ENCODE measurements at places on chromosomes 7 and 10. TPM values are rescaled to one million over a fixed set of nuclear protein-coding genes. Genes with fewer than 3 reads are reported as not detected.

- peak; percentile 82 for DNase-seq
Observed at GRCh38 chr10:101161494-101162299, 30.6 kb downstream of the TLX1 start.

Gene CYP3A4
- total RNA-seq = not detected

GRCh38 chr7:158944195-158944594 lies 87.8 kb downstream of the DYNC2I1 start:
- no peak for DNase-seq

Gene FAM180A
- 6.1 TPM for total RNA-seq

DNA sequence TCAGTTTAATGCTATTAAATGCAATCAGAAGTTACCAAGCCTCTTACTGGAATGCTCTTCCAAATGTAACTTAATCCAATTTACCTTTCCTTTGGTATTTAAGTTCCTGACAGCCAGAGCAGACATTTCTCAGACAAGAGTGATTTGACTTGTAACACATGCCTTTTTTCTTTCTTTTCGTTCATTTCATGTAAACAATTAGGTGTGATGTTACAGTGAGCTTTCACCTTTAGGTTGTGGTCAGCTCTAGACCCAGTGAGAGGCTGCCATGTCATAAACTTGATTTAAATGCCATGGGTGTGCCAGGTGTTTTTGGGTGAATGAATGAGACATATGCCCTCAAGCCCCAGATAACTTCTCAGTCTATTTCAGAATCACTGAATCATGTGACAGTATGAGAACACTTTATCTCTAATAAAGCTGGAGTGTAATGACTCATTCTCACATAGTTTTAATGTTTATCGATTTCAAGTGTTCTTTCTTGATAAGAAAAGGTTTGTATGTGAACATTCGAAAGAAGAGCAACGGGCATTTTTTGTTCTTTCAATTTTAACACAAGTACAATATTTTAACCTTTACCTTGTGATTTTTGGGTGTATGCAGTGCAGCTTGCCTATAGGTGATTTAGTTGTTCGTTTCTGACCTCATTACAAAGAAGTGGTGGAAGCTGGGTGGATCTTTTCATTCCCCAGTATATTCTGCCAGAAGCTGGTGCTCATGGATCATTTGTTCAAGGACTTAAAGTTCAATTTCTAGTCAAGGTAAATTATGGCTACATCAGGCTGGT lies 61.5 kb downstream of the CHN2 start:
- DNase-seq = no peak

DNA sequence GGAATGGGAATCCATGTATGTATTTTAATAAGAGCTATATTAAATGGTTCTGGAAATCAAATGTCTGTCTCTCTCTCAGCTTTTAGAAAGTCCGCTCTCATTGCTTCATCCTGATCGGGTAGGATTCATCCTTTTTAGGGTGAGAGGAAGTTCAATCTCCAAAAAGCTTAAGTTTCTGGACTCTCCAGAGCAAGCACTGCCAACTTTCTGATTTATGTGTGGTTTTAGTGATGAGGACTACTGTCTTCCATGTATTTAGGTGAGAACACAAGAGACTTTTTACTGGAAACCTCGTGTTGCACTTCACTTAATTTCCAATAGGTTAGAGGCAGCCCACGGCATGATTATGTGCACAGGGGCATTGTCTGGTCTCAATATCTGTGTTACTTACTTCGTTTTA lies 267.9 kb downstream of the SUGCT start:
- no peak for DNase-seq

DNA sequence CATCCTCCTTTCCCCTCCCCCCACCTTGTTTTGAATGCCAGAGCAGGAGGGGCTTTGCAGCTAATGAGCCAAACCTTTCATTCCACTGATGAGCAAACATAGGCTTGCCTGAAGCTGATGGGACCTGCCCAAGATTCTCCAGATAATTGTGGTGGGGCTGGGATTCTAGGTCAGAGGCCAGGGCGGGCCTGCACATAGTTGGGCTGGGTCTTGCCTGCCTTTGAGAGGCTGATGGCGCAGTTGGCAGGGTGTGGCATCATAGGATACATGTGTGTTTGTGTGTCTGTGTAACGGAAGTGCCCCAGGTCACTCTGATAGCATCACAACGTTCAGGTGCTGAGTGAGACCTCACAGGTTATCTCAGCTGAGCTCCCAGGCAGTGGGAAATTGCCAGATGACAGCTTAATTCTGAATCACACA lies 22.9 kb downstream of the BTBD16 start:
- DNase-seq = no peak

- DNase-seq = no peak
Observed at GRCh38 chr7:24866004-24866615, 108.8 kb upstream of the GSDME start.

DNA sequence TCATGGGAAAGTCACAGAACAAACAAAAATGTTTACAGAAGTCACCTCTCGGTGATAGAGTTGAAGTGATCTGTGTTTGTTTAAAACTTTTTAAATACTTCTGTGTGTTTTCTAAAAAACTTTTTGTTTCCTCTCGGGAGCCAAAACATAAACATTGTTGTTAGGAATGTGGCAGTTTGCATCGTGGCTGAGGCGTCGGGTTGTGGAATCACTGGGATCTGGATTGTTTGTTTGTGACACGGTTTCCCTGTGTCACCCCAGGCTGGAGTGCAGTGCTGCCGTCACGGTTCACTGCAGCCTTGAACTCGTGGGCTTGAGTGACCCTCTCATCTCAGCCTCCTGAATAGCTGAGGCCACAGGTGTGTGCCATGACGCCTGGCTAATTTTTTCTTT lies 29.0 kb upstream of the SUN1 start:
- no peak for DNase-seq

DNA sequence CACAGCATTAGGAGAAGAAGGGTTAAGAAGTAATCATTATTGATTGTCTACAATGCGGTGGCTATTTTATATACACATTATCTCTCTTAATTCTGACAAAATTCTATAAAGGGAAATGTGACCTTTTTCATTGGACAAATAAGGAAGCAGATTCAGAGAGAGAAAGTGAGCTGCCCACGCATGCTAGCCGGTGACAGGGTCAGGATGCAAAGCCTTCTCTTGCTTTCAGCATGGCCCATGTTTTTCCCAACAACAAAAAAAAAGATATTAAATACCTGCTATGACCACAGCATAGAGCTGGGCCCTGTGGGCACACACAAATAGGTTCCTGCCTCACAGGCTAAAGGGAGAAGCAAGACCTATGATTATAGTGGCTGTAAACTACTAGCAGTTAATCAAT lies 66.8 kb downstream of the PPP1R3C start:
- DNase-seq = no peak

GRCh38 chr10:131162866-131163843 lies 148.4 kb downstream of the TCERG1L start:
- DNase-seq = no peak

- DNase-seq = no peak
Observed at GRCh38 chr10:75061709-75062505, 49.5 kb upstream of the SAMD8 start.

- peak; percentile 51 for DNase-seq
Observed at GRCh38 chr7:149884016-149884415, 10.2 kb downstream of the ATP6V0E2 start.

DNA sequence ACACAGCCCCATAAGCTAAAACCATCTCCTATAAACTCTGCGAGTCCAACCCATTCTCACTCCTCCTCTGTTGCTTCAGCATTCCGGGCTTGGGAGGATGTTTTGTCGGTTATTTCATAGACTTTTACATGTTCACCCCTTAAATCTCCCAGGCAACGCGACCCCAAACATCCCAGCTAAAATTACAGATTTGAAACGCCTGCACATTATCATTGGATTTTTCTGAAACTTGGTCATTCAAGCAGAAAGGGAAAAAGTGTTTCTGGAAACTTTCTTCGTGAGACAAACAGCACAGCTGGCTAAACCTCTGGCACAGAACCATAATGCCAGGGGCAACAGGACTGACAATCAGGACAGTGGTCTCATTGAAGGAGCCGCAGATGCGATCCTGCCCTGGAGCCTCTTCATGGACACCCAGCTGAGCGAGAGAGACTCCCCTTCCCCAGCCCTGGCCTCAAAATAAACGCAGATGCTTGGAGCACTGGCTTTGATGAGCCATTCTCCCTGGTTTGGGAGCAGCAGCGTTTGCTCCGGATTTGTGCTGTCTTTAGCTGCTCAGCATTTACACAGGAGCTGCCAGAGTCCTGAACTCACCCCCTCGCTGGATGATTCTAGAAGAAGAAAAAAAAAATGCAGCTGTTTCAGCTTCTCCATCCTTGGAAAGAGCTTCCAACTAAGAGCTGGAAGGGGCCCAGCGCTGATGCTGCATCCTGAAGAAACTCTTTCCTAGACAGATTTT lies 30.1 kb downstream of the AFAP1L2 start:
- DNase-seq = peak; percentile 72

- no peak for DNase-seq
Observed at GRCh38 chr10:10247585-10247984, 770.1 kb upstream of the CELF2 start.

GRCh38 chr10:30531751-30532530 lies 97.6 kb downstream of the LYZL2 start:
- DNase-seq = no peak

DNA sequence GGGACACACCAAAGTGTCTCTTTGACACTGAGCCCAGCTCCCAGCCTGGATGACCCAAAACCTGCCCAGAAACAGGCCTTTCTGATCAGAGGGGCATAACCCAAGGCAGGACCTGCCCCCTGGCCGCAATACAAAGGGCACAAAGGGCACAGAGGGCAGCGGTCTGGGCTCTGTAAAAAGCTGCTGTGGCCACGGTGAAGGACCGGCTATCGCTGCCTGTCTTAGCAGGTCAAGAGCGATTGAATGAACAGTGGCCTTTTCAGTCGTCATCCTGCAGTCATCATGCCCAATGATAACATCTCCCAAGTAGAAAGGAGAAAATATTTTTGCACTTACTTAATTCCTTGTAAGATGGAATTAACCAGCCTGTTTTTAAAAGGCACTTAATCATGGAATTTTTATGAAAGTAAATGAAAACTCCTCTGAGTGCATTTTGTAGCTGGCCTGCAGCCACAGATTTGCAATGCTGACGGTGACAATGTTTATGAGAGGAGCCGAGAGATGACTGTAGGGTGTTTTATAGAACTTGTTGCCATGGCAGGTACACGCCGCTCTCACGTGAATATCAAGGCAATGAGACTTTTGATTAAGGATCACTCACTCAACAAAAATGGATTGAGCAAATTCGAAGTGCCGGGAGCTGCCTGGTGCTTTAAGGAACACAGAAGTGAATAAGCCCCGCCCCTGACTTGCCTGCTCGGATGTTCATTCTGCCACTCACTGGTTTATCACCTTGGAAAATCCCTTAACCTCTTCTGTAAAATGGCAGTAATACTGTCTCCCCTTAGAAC lies 47.3 kb upstream of the BHLHA15 start:
- DNase-seq = no peak

DNA sequence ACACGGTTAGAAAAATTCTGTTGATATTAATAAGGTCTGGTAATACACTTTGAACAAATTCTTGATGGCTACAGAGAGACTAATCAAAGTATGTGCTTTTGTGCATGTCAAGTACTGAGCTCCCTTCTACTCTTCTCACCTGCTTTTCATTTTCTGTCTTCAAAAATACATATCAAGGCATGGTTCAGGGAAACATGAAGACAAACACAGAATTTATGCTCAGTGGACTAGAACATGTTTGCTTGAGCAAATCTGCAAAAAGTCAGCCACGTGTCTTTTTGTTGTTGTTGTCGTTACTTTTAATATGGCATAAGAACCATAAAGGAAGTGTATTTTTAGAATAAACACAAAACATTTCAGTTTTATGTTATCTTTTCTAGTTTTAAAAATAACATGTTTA lies 21.9 kb downstream of the CDK13 start:
- DNase-seq = no peak

DNA sequence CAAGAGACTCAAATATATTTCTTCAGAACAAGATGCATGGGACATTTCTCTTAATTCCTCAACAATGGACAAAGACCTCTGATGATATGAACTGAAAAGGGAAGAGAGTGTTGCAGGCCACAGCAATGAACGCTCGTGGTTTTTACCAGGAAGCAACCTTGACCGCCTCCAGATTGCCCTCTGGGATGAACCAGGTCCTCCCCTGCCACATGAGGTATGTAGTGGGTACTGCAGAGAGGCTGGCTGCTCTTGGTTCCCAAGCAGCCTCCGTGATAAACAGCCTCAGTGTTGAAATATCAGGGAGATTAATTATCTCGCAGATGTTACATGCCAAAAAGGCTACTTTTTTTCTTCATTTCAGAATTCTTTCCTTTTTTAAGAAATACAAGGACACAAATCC lies 338.8 kb downstream of the ELMO1 start:
- DNase-seq = no peak

- DNase-seq = no peak
Observed at GRCh38 chr10:26199841-26200240, 16.7 kb upstream of the GAD2 start.

- peak; percentile 92 for DNase-seq
Observed at GRCh38 chr10:44801383-44802327, 109.5 kb upstream of the TMEM72 start.

GRCh38 chr7:140062118-140062527 lies 628 bp downstream of the PARP12 start:
- no peak for DNase-seq

GRCh38 chr10:70267161-70267933 lies 16.5 kb downstream of the NPFFR1 start:
- DNase-seq = no peak

GRCh38 chr7:116969371-116969902 lies 16.1 kb downstream of the ST7 start:
- no peak for DNase-seq

Gene AGAP6
- total RNA-seq = 2.8 TPM

DNA sequence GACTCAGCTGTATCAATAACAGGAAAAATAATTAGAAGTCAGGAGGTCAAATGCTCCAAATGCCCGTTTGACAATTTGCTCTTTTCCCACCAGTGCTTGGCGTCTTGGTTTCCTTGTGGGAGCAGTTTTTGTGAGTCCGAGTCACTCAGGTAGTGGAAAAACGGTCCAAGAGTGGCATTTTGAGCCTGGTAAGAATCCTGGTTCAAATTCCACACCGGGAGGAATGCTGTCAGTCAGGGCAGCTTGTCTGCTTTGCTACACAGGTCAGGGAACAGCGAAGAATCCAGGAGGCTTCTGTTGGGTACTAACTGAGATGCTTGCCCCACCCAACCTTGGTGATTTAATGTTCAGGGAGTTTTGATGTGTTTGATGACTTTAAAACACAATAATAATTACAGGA lies 209.5 kb downstream of the HERPUD2 start:
- DNase-seq = no peak

- no peak for DNase-seq
Observed at GRCh38 chr7:128322040-128322643, 21.6 kb downstream of the RBM28 start.

Gene CYP26C1
- total RNA-seq = 0.05 TPM

- no peak for DNase-seq
Observed at GRCh38 chr7:126569402-126569801, 683.3 kb downstream of the GRM8 start.

GRCh38 chr10:3881622-3882021 lies 96.6 kb upstream of the KLF6 start:
- DNase-seq = no peak

GRCh38 chr7:114620208-114620607 lies 205.6 kb downstream of the FOXP2 start:
- DNase-seq = no peak

GRCh38 chr7:125074141-125074540 lies 144.5 kb upstream of the POT1 start:
- DNase-seq = no peak

Gene UCMA
- not detected for total RNA-seq

- no peak for DNase-seq
Observed at GRCh38 chr10:30865141-30865926, 166.3 kb downstream of the ZNF438 start.
